ENCODE measurements at places on chromosomes 1 and 21.
A peak's percentile ranks its signal among the peaks of the same experiment; 100 is the strongest.

- no peak overlapping the region for H3K4me3 ChIP-seq
- ATAC-seq: peak; percentile 91
- H3K27me3 ChIP-seq: no peaks in the 10 kb centered on the region
- no peak overlapping the region for H3K27ac ChIP-seq
- peaks cover 7% of the 10 kb centered on the region for H3K4me1 ChIP-seq
Observed at GRCh38 chr1:185439727-185440415, 122.8 kb upstream of the IVNS1ABP start.

DNA sequence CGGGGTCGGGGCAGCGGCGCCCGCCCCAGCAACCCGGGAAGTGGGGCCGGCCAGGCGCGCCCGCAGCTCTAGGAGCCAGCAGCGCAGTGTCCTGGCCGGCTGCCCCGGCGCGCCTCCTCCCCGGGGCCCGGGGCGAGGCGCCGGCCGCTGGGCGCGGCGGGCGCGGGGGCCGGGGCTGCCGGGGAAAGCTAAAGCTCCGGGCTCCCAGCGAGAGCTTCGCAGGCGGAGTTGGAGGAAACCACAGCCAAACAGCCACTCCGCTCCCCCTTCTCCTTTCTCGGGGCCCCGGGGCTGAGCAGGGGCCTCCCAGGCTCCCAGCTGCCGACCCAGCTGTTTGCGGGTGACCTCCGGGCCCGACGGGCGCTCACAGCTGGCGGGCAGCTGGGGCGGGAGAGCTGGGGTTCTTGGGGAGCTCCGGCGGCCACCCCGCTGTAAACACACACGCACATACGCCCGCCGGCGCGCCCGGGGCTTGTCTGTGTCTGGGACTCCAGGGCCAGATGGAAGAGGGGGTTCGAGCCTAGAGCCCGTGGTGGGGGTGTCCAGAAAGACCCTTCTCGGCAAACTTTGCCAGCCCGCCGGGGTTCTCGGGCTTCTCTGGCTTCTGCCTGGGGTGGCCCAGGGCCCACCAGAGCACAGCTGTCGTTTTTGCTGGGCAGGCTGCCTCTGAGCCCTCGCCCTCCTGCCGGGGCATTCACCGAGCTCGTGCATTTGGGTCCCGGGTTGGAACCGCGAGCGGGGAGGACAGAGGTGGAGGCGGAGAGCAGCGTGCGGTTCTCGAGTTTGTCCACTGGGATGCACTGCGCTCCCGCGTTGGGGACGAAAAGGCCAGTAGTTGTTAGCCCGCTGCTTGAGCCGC lies 1.5 kb downstream of the AJAP1 start:
- no peak for ATAC-seq
- no peaks in the 10 kb centered on the region for H3K4me1 ChIP-seq
- no peaks in the 10 kb centered on the region for H3K36me3 ChIP-seq
- peaks cover 39% of the 10 kb centered on the region for H3K27me3 ChIP-seq
- H3K27ac ChIP-seq: no peak overlapping the region
- no peak overlapping the region for H3K4me3 ChIP-seq

GRCh38 chr1:161214369-161214768 lies 726 bp upstream of the FCER1G start:
- peaks cover 60% of the 10 kb centered on the region for H3K36me3 ChIP-seq
- no peak for ATAC-seq
- no peak overlapping the region for H3K4me3 ChIP-seq
- H3K4me1 ChIP-seq: peaks cover 11% of the 10 kb centered on the region

GRCh38 chr1:226633541-226634165 lies 85.1 kb downstream of the STUM start:
- peak overlapping the region; percentile 41 for H3K4me3 ChIP-seq
- peak overlapping the region; percentile 54 for H3K27ac ChIP-seq
- no peaks in the 10 kb centered on the region for H3K27me3 ChIP-seq
- H3K36me3 ChIP-seq: peaks cover 74% of the 10 kb centered on the region
- peak; percentile 3 for ATAC-seq

DNA sequence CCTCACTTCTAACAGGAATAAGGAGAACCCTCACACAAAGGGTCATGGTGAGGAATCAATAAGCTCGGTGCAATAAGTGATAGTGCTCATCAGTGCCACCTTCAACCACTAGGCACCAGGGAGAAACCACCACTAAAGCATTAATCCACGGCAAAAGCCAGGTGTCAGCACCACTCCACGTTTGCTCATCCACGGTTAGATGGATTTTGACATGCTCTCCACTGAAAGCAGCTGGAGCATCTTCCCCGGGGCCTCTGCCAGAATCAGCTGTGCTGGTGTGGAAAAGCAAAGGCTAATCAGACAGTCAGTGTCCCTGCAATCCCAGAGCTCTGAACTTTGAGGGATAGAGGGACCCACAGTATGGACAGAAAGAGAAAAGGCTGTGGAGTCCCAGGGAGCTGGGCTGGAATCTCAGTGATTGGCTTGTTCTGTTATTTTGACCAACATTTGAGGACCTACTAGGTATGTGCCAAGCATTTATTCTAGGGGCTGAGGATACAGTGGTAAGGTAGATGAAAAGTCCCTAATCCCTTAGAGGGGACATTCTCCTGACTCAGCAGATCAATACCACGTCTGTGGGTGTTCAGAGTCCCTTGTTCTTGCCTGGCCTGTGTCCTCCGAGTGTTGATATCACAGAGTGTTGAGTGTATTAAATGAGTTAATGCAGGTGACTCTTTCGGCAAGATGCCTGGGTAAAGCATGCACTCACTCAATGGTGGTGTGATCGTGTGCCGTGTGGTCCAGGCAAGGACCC lies 41.3 kb downstream of the FHAD1 start:
- ATAC-seq: no peak
- H3K4me1 ChIP-seq: peaks cover 6% of the 10 kb centered on the region
- no peaks in the 10 kb centered on the region for H3K36me3 ChIP-seq
- no peak overlapping the region for H3K4me3 ChIP-seq

DNA sequence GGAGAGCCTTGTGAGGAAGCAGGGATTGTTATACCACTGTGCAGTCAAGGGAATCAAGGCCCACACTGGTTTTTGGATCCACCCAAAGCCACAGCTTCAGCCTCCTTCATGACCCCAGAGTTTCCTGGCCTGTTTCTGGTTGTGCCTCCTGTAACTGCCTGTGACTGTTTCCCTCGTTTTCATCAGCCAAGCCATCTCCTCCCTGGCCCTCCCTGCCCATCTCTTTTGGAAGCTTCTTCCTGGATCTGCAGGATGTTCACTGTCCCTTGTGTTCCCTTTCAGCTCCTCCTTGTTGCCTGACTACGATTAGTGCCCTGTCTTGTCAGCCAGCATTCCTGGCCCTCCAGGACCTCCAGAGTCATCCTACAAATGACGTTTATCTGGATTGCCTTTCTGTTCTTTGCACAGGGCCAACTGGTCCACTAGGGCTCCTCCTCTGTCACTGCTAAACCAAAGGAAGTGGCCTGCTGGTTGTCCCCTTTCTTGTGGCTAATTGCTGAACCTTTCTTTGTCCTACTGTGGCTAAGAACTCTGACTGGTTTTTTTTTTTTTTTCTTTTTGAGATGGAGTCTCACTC lies 17.9 kb downstream of the SFT2D2 start:
- peak overlapping the region; percentile 32 for H3K4me3 ChIP-seq
- no peaks in the 10 kb centered on the region for H3K27me3 ChIP-seq
- peaks cover 33% of the 10 kb centered on the region for H3K4me1 ChIP-seq
- peak overlapping the region; percentile 44 for H3K27ac ChIP-seq
- peaks cover 100% of the 10 kb centered on the region for H3K36me3 ChIP-seq
- ATAC-seq: peak; percentile 73

DNA sequence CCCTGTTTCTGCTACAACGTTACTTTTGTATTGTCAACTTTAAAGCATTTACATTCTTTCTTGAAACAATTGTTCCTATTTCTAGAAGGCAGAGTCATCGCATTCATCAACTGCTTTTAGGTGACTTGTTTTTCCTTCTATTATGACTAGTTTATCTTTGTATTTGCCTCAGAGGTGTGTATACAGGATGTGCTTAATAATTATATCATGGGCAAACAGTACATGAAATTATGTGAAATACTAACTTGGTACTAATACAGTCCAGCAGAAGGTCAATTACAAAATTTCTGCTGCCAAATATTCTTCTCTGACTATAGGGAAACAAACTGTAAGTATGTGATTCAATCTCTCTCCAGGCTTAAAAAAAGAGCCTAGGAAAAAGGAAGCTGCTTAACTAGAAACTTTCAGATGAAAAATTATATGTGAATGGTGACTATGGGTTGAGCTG lies 101.6 kb downstream of the C4BPA start:
- H3K36me3 ChIP-seq: no peaks in the 10 kb centered on the region
- H3K27ac ChIP-seq: no peak overlapping the region
- no peaks in the 10 kb centered on the region for H3K27me3 ChIP-seq
- ATAC-seq: no peak

GRCh38 chr1:13723810-13724209 lies 23.8 kb downstream of the PRDM2 start:
- no peaks in the 10 kb centered on the region for H3K27me3 ChIP-seq
- H3K36me3 ChIP-seq: peaks cover 1% of the 10 kb centered on the region
- no peak overlapping the region for H3K4me3 ChIP-seq

DNA sequence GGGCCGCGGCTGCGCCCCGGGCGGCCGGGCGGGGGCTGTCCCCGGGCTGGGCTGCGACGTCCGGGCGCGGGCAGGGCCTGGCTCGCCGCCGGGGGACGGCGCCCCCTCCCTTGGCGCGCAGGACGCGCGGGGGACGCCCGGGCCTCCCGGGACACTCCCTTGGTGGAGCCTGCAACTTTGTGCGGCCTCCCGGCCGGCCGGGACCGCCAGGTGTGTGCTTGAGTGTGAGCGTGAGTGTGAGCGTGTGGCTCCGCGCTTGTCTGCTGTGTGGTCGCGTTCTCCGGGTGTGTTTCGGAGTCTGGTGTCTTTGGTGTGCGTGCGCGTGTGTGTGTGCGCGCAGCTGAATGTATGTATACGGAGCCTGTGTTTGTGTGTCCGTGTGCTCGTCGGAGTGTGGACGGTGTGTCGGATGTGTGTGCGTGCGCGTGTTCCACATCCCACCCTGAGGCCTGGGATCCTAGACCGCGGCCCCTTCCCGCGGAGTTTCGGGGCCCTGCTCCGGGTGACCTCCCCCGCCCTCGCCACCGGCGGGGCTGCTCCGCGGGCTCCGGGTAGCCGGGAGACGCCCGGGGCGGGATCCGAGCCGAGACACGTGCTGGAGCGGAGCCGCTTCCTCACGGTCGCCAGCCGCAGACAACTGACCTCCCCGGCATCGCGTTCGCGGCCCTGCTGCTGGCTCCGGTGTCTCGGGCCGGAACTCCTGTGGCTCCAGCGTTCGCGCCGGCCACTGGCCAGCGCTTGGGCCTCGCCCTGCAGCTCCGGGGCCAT lies 1.7 kb downstream of the PTPRU start:
- peaks cover 7% of the 10 kb centered on the region for H3K36me3 ChIP-seq
- H3K4me1 ChIP-seq: peaks cover 9% of the 10 kb centered on the region

DNA sequence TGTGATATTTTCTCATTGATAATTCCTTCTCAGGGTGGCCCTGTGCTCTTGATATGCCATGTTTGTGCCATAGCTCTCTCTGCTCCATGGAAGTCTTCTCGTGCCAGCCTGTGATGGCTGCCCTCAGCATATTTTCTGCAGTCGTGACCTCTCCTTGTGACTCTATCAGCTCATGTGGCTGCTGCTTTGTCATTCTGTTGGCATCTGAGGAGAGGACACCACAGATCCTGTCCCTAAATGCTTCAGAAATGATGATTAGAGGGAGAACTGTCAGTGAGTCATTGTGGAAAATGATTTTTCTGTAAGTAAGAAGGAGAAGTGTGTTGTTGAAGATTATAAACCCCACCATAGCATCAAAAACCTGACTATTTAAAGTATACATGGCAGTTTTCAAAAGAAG lies 286.0 kb downstream of the ADGRL2 start:
- H3K27me3 ChIP-seq: no peaks in the 10 kb centered on the region
- H3K27ac ChIP-seq: no peak overlapping the region
- ATAC-seq: no peak

DNA sequence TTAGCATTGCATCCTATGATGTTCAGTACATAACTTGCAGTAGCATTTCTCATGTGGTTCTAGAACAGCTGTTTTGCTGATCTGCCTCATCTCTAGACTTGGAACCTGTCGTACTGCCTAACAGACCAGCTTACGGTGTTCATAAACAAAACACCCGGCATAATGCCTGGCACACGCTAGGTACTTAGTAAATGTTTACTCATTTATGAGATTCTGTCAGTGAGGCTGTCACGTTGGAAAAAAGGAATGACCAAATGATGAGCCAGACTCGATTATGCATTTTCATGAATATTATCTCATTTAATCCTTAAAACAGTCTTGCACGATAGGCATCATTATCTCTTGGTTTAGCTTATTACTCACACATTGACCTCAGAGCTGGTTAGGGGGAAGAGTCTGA lies 46.4 kb downstream of the CACHD1 start:
- no peak overlapping the region for H3K4me3 ChIP-seq
- ATAC-seq: no peak
- H3K27me3 ChIP-seq: peaks cover 3% of the 10 kb centered on the region
- no peak overlapping the region for H3K27ac ChIP-seq
- H3K4me1 ChIP-seq: no peaks in the 10 kb centered on the region
- no peaks in the 10 kb centered on the region for H3K36me3 ChIP-seq

DNA sequence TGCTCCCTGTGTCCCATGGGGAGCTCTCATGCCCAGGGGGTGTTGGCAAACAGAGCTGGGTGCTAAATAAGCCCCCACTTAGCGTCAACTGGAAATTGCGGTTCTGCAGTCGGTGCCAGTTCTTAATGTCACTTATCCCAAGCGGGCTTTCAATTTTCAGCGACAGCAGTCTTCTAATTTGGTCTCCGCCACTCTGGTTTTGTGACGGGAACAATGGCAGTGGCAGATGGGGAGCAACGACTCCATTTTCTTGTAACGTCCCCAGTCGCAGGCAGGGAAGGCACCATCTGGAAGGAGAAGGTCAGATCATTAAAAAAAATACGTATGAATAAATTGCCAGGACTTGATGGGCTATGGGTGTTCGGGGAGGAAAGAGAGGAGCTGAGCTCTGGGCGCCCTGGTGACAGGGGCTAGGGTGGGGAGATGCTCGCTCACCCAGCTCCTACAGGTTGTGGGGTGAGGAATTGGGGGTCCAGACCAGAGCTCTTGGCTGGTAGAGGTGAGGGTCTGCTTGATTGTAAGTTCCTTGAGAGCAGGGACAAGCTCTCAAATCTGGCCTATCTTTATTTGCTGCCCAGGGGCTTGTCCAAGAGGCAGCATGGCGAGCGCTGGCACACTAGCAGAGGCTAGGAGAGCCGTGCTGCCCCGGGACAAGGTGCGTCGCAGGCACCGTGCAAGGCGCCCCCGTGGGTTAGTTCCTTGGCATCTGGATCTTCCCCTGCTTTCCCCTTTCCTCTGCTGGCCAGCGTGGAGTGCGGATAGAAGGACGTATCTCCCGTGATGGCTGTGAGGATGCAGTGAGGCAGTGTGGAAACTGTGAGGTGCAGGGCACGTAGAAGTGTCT lies 105.8 kb downstream of the ARHGEF10L start:
- peaks cover 12% of the 10 kb centered on the region for H3K27me3 ChIP-seq
- no peaks in the 10 kb centered on the region for H3K4me1 ChIP-seq

DNA sequence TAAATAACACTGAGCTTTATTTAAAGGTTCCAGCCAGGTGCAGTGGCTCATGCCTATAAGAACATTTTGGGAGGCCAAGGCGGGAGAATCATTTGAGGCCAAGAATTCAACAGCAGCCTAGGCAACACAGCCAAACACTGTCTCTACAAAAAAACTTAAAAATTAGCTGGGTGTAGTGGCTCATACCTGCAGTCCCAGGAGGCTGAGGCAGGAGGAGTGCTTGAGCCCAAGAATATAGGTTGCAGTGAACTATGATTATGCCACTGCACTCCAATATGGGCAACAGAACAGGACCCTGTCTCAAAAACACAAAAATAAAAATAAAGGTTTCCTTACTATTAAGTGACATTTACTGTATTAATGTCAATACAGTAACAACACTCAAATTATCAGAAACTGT lies 2.1 kb downstream of the TAF12 start:
- H3K27ac ChIP-seq: no peak overlapping the region
- no peak for ATAC-seq
- peaks cover 29% of the 10 kb centered on the region for H3K4me1 ChIP-seq
- no peaks in the 10 kb centered on the region for H3K27me3 ChIP-seq
